ENCODE measurements at places on chromosomes 13 and 19.

GRCh38 chr19:9523885-9524474 lies 14.5 kb downstream of the ZNF426 start:
- no peak for DNase-seq

- DNase-seq = no peak
Measured at GRCh38 chr13:89602655-89603054, 1744.8 kb upstream of the MIR17HG start.

- no peak for DNase-seq
Measured at GRCh38 chr13:109012115-109012514, 382.7 kb downstream of the MYO16 start.

- DNase-seq = no peak
Measured at GRCh38 chr19:54262066-54262465, 5.0 kb upstream of the LILRB5 start.

- DNase-seq = no peak
Measured at GRCh38 chr19:10516064-10516385, 1.2 kb downstream of the S1PR5 start.

GRCh38 chr13:40197936-40198595 lies 468.4 kb downstream of the FOXO1 start:
- no peak for DNase-seq

DNA sequence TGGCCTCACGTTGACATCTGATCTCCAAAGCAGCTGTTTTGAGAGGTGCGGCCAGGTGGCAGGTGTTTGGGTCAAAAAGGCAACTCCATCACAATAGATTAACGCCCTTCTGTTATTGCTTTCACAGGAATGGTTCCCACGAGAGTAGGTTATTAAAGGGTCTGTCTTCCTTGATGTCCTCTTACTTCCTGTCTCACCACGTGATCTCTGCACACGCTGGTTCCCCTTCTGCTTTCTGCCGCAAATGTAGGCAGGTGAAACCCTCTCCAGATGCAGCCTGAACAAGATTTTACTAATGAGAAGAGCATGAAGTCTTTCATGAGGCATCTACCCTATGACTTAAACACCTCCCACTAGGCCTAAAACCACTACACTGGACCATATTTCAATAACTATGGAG lies 22.8 kb upstream of the ZNF564 start:
- DNase-seq = no peak

- no peak for DNase-seq
Measured at GRCh38 chr13:44049081-44049945, 169.6 kb downstream of the LACC1 start.

- DNase-seq = peak; percentile 32
Measured at GRCh38 chr19:27868007-27868406, 1344.9 kb downstream of the UQCRFS1 start.

DNA sequence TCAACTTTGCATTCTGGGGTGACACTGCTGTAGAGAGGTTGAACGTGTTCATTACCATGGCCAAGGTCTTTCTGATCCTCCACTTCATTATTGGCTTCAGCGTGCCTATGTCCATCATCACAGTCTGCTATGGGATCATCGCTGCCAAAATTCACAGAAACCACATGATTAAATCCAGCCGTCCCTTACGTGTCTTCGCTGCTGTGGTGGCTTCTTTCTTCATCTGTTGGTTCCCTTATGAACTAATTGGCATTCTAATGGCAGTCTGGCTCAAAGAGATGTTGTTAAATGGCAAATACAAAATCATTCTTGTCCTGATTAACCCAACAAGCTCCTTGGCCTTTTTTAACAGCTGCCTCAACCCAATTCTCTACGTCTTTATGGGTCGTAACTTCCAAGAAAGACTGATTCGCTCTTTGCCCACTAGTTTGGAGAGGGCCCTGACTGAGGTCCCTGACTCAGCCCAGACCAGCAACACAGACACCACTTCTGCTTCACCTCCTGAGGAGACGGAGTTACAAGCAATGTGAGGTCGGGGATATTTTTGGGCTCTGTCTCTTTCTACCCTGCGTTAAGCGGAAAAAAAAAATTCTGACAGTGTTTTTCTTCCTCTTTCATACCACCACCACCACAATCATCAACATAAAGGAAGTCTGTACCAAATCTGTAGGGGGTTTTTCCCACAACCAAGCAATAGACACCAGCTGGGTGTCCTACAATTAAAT lies 29.5 kb downstream of the FPR3 start:
- peak; percentile 67 for DNase-seq

DNA sequence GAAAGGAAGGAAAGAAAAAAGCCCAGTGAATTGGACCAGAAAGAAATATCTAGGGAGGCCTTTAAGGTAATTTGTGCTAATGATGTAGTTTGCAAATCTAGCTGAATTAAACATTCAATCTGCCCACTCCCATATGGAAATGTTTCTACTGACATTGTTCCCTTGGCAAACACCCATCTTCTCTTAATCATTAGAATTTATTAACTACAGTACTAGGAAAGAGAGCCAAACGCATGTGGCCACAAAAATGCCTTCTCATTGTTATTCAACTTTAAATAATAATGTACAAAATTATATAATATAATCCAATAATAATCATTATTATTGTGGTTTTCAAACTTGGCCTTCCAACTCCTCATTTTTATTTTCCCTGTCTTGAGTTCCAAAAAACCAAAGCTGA lies 234.7 kb downstream of the NHLRC3 start:
- DNase-seq = peak; percentile 13

GRCh38 chr13:35917942-35918645 lies 213.1 kb downstream of the DCLK1 start:
- no peak for DNase-seq

- DNase-seq = no peak
Measured at GRCh38 chr19:13652810-13653590, 111.3 kb upstream of the MRI1 start.

GRCh38 chr13:77872995-77873394 lies 45.6 kb downstream of the EDNRB start:
- no peak for DNase-seq

DNA sequence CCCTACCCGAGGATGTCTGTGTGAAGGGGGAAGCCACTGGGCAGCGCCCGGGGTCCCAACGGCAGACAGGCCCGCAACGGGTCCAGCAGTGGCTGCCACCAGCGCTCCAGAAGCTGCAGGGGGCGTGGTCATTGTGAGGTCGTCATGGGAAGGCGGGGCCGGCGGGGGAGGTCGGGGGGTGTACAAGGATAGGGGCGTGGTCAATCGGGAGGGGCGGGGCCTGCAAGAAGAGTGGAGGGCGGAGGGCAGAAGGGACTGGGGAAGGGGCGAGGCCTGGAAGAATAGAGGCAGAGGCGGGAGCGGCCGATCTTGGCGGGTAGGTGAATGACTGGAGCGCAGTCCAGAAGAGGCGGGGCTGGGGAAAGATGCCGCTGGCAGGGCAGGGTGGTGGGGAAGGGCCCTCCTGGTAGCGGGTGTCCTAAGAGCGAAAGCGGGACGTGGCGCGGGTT lies 4.4 kb downstream of the FUZ start:
- peak; percentile 93 for DNase-seq

- DNase-seq = no peak
Measured at GRCh38 chr13:44131069-44131614, 242.5 kb upstream of the SERP2 start.

GRCh38 chr13:35723053-35723461 lies 246.6 kb upstream of the MAB21L1 start:
- no peak for DNase-seq

GRCh38 chr13:36986462-36987240 lies 12.5 kb downstream of the ALG5 start:
- DNase-seq = no peak

GRCh38 chr19:55675661-55676354 lies 782 bp downstream of the EPN1 start:
- DNase-seq = no peak

DNA sequence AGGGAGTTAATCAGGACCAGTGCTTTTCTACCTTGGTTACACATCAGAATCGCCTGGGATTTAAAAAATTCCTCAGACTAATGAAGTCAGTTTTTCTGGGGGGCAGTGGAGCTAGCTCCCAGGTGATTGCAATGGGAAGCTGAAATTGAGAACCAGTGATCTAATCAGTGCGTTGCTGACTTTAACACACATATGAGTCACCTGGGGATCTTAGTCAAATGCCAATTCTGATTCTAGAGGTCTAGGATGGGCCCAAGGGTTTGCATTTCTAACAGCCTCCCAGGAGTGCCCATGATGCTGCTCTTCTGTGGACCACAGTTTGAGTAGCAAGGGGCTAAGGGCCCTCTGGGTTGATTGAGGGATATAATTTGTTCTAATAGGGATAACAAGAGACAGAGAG lies 54.5 kb downstream of the KL start:
- DNase-seq = no peak

GRCh38 chr13:41660411-41660810 lies 203.1 kb downstream of the RGCC start:
- no peak for DNase-seq

- DNase-seq = no peak
Measured at GRCh38 chr19:1168572-1169410, 5.3 kb downstream of the SBNO2 start.

- no peak for DNase-seq
Measured at GRCh38 chr19:11159598-11160439, 4.2 kb upstream of the SPC24 start.

GRCh38 chr19:1172353-1173158 lies 1.5 kb downstream of the SBNO2 start:
- DNase-seq = peak; percentile 44

DNA sequence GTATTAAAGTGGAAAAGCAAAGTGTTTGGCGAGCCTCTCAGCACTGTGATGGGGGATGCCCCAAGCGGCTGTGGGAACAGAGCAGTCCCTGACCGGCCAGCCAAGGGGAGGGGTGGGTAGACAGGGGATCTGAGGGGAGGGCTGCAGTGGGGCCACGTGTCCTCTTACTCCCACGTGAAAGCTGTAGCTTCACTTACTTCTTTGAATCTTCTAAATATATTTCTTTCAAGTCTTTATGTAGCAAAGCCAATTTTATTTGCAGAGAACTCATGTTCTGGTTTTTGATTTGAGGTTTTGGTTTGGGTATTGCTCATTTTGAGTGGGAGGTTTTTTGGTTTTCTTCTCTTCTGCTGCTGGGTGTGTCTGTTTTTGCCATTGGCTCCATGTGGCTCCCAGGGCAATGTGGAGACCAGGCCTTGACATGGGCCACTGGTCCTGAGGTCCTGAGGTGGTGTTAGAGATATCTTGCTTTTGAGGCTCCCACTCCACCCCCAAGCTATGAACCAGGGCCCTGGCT lies 17.7 kb upstream of the OVOL3 start:
- DNase-seq = no peak

DNA sequence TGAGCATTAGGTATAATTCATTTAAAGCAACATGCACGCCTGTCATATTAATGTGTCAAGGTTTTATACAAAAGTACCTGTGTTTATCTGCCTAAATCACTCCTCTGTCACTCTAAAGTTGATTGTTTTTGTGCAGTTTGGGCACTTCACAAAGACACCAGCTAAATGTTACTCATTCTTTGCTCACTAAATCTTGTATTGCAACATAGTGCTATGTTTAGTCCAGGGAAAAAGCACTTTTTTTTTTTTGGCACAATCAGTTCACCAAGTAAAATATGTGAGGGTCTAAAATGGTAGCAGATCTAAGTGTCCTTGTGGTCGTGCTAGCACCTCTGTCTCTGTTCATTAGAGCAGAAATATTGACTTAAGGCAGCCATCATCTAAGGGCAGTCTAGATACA lies 2526.7 kb upstream of the PCDH20 start:
- no peak for DNase-seq

GRCh38 chr13:34070544-34071303 lies 252.8 kb downstream of the RFC3 start:
- DNase-seq = no peak

DNA sequence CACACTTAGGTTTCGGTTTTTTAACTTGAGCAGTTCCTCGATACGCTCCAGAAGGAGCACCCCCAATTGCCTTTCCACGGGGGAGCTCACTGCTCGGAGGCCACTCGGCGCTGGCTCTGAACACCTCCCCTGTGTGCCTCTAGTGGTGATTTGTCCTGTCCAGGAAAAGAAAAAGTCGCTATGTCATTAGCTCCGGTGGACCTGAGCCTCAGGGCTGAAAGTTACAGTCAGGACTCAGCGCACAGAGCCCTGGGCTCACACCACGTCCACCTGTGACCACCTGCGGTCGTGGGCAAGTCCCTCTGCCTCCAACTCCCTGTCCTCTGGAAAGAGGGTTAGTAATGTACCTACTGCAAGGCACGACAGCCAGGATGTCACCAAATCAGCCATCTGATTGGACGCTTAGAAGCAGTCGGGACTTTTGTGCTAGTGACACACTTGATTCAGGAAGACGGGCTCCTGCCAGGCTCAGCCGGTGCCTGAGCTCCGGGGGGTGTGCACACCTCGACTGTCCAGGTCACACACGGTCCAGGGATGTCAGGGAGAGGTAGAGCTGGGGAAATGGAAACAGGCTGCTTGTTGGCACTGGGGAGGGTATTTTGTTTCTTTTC lies 3.9 kb upstream of the TMPRSS9 start:
- no peak for DNase-seq

GRCh38 chr19:38844093-38844686 lies 5.6 kb downstream of the HNRNPL start:
- DNase-seq = no peak

DNA sequence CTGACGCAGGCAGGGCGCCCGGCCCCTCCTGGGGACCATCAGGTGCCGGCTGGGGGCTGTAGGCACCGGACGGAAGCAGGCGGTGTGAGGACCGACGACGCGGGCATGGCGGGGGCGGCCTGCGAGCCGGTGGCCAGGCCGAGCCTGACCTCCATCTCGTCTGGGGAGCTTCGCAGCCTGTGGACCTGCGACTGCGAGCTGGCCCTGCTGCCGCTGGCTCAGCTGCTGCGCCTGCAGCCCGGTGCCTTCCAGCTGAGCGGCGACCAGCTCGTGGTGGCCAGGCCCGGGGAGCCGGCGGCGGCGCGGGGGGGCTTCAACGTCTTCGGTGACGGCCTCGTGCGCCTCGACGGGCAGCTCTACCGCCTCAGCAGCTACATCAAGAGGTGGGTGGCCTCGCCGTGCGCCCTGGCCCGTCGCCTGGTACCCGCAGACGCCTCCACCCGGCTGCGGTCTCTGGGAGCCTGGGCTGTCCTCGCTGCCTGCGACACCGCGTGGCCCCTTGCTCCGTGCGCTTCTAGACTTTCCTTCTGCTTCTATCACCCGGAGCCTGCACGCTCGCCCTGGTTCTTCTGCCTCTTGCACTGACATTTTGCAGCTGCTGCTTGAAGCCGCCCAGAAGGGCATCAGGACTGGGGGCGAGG lies 460 bp downstream of the MEDAG start:
- DNase-seq = no peak
